Activated B cell treated with CpG ODN at 0.5 μM for 24 hours (primary cell): ENCODE measurements at places on chromosomes 3 and 15.

DNA sequence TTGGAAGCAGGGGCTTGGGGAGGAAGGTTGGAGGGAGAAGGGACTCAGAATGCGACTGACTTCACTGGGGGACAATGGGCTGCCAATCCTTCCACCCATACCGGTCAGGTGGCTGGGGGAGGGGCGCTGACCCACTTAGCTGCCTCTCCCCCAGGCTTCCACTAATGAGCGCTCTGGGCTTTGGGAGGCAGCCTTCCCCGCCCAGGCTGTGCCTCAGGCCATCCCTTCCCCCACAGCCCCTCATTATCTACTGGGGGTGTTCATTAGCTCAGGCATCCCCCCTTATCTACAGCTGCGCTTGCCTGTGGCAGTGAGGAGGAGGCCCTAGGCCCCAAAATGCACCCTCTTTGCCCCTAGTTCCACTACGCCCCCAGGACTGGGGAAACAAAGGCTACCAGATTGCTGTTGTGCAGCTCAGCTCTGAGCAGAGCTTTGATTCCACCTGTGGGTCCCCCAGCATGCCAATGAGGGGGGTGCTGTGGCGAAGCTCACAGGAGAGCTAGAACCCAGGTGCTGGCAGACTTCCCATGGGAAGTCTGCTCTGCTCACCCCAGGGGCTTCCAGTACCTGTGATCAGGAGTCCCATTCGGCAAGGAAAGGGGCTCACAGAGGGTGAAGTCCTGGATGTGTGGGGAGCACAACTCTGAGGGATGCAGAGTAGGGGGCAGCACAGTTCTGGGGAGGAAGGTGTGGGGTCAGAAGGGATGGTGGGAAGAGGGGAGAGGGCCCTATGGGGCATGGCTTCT is 29.4 kb upstream of the SEMA3F start:
- DNase-seq: no peak

- no peak for DNase-seq
These were observed 141.4 kb downstream of the VPS8 start for GRCh38 chr3:184953401-184953800.

DNA sequence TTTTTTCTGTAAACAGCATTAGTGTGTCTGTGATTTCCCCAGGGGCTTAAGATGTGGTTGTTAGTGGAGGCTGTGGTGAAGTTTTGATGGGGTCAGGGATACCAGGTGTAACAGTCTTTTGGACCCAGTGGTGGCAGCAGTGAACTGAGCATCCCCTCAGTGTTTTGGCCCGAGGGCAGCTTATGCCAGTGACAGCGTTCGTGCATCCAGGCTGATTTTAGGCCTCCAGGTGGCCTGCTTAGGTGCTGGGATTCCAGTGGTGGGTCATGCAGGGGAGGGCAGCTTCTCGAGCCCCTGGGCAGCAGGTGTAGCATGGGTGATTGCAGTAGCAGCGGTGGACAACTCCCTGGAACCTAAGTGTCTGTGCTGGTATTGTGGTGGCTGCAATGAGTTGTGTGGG is 29.2 kb downstream of the STT3B start:
- no peak for DNase-seq

GRCh38 chr15:78564743-78565096 is 600 bp upstream of the CHRNA5 start:
- peak; percentile 21 for DNase-seq
